ENCODE measurements at places on chromosomes 7 and 10.

- no peak for DNase-seq
Measured at GRCh38 chr7:7707246-7707645, 11.2 kb downstream of the RPA3 start.

GRCh38 chr10:120422457-120422856 is 34.6 kb upstream of the PLPP4 start:
- no peak for DNase-seq

DNA sequence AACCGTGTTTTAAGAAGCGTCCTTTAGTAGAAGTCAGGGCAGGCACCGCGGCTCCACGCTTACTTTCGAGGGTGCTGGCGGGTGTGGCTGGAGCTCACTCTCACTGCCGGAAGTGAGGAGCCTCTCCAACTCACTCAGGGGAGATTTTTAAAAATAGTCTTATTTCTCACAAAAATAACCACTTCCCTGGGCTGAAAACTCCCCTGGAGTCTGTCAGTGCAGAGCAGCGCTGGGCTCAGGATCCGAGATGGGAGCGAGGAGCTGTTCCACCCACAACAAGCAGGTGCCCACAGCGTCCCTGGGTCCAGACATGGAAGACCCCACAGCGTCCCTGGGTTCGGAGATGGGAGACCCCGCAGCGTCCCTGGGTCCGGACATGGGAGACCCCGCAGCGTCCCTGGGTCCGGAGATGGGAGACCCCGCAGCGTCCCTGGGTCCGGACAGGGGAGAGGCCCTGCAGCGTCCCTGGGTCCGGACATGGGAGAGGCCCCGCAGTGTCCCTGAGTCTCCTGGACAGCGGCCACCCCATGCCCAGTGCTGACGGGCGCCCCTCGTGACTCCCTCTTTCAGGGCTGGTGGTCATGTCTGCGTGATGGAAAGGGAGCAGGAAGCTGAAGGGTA is 51.2 kb downstream of the VIPR2 start:
- no peak for DNase-seq

- DNase-seq = no peak
Measured at GRCh38 chr7:2639181-2639681, 7.4 kb downstream of the TTYH3 start.

GRCh38 chr10:10056961-10057360 is 960.7 kb upstream of the CELF2 start:
- no peak for DNase-seq

- no peak for DNase-seq
Measured at GRCh38 chr10:45239642-45240041, 75.8 kb downstream of the OR13A1 start.

DNA sequence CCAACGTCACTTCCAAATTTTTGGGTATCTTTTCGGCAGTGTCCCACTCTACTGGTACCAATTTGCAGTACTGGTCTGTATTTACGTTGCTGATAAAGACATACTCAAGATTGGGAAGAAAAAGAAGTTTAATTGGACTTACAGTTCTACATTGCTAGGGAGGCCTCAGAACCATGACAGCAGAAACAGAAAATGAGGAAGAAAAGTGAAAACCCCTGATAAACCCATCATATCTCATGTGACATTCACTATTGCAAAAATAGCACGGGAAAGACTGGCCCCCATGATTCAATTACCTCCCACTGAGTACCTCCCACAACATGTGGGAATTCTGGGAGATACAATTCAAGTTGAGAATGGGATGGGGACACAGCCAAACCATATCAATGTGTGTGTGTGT is 364.0 kb upstream of the KCND2 start:
- no peak for DNase-seq

GRCh38 chr10:88390041-88390440 is 193.1 kb downstream of the RNLS start:
- DNase-seq = no peak

DNA sequence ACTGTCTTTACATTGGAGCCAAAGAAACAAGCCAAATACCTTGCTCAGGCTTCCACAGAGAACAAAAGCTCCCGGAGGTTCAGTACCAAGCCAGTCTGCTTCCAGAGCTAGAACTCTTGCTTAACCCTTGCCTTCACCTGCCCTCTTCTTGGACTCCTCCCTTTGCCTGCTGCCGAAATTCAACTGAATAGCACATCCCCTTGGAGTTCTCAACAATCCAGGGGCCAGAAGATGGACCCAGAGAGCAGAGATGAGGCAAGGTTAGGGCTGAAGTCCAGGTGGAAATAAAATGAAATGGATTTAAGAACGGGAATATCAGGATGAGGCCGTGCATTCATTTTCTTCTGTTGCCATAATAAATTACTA is 876 bp upstream of the PIK3AP1 start:
- DNase-seq = no peak

DNA sequence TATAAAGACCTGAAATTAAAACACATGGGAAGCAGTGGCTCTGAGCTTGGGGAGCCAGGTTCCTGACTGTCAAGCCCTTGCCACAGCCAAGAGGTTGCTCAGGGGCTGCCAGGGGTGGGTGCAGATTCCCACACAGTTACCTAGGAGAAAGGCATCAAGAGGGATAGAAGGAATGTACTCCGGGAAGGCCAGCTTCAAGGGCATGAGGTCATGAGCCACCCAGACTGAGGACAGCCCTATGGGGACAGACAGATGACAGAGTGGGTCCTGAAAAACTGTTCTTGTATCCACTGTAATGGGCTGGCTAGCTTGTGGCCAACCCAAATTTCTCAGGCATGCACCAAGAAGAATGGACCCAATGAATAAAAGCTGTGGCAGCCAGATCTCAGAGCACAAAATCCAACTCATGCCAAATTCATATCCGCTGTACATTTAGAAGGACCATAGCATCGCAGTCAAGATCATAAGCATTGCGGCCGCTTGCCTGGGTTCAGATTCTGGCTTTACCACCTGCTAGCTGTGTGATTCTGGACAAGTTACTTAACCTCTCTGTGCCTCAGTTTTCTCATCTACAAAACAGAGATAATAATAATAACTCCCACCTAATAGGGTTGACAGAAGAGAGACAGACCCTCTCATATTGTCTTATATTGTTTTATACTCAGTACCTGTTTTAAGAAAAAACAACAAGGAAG is 44.9 kb upstream of the KCNMA1 start:
- no peak for DNase-seq

- DNase-seq = no peak
Measured at GRCh38 chr7:129748356-129749109, 137.0 kb downstream of the NRF1 start.

GRCh38 chr7:18315241-18315640 is 180.3 kb upstream of the HDAC9 start:
- no peak for DNase-seq

DNA sequence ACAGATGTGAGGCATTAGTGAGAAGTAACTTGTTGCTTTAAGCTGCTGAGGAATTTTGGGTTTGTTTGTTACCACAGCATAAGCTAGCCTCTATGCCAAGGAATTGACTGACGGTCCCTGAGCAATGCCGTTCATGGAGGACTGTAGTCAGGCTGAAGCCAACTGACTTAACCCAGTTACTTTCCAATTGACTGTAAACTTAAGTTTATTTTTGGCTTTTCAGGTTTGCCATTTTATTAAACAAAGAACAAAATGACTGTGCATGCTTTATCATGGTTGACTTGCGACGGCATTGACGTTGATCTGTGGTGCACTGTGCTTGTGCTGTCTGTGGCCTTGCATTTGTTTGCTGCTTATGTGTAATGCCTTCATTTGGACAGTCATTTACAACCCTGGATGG is 53.5 kb downstream of the DNAJB9 start:
- DNase-seq = no peak

DNA sequence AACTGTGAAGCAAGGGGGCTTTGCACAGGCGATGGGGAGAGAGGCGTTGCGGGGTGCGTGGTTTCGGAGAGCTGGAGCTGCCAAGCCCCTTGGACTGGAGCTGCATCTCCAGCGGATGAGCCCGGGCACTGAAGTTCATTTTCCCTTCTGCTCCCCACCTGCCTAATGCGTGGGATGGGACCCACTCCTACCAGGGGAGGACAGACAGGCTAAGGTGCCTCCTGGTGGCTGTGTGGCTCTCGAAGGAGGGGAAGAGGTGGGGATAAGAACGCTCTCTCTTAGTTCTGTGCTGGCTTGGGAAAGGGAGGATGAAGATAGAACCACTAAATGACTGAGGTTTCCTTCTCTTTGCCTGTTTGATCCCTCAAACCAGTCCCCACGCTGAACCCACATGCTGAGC is 177.6 kb upstream of the PITRM1 start:
- no peak for DNase-seq

GRCh38 chr7:44977304-44977958 is 1.4 kb downstream of the MYO1G start:
- DNase-seq = peak; percentile 57

DNA sequence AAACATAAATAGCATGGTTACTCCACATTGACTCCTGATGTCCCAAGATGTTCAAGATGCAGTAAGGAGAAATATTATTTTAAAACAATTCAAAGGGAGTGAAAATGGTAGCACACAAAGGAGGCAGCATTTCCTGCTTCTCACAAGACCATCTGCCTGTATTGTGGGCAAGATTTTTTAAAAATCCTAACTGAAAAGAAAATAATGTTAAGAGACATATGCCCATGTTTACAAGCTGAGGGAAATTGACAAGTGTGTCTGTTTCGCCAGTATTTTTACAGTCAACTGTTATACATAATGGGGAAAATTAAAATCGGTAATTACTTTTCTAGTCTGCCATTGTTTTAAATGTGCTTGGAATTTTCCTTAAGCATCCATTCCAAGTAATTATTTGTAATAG is 646.2 kb upstream of the C7orf33 start:
- no peak for DNase-seq

DNA sequence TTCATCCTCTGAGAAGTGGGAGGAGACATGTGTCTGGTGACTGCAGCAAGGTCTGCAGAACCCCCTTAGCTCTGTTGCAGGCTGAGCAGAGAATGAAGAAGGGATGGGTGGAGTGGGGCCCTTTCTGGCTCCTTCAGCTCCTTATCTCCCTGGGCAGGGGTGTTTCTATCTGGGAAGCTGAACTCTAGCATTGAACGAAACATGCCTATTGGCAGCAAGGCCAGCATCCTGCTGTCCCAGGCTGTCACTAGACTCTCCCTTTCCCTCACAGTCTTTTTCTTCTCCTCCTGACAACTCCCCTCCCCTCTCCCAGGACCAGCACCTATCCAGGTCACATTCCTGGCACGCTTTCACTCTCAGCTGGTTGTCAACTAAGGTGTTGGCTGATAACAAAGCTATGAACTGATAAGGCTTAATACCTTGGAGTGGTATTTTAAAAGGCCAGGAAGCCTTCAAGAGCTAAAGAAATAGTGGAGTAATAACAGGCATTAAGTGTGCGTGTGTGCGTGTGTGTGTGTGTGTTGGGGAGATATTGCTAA is 128.8 kb upstream of the FZD8 start:
- no peak for DNase-seq

- no peak for DNase-seq
Measured at GRCh38 chr10:11793762-11794479, 29.2 kb upstream of the PROSER2 start.

DNA sequence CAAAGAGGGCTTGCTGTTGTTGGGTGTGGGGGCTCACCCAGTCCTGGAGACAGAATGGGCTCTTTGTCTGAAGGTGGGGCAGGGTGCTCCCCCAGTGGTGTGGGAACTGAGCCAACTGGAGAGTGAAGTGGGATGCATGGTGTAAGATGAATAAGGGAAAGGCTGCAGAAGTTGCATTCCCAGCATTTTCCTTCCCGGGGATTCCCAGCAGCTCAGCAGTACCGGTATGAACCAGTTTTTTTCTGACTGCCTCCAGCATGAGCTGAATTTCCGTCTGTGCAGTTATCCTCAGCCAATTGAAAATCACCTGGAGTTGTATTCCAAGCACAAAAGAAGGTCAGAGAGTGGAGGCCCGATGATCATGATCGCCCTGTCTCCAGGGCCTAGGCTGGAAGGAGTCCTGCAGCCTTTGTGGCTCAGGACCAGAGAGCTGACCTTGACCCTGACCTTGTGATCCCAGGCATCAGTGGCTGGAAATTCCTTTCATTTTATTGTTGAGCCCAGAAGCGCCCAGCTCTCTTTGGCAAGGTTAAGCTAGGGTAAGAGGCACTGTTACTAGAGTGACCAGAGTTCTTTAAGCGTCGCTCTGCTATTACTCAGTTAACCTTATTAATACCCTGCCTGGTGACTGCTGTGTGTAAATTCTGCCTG is 33.4 kb downstream of the OGDH start:
- DNase-seq = no peak

DNA sequence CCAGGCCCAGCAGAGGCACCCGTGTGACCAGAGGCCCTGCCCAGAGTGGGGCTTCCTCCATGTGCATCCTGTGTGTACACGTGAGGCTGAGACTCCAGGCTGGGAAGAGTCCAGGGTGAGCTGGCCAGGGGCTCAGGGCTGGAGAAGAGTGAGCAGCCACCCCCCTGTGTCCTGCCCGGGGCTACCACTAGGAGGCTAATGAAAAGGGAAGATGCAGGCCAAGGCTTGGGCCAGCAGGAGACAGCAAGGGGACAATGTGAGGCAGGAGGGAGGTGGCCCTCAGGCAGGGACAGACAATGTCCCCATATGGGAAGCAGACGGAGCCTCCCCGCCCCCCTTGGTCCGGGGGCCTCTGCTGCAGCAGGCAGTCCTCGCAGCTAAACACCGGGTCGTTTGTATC is 102.0 kb downstream of the HIF1AN start:
- no peak for DNase-seq

DNA sequence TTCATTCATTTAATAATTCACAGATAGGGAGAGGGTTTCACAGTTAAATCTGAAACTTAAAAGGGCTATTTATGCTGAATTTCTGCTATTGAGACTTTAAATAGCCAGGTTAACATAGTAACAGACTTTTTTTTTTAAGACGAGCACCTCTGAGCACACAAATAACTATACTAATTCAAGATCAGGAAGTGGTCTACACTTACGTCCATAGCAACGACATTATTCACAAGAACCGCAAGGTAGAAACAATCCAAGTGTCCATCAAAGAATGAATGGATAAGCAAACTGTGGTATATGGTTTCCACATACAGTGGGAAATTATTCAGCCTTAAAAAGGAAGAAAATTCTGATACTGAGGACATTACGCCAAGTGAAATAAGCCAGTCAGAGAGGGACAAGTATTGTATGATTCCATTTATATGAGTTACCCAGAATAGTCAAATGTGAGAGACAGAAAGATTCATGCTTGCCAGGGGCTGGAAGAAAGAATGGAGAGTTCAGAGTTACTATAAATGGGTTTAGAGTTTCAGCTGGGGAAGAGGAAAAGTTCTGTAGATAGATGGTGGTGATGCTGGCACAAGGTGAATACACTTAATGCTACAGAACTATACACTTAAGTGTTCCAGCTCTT is 140.3 kb upstream of the LAMB4 start:
- no peak for DNase-seq

- DNase-seq = no peak
Measured at GRCh38 chr7:153430931-153431330, 621.3 kb upstream of the DPP6 start.

GRCh38 chr10:77111611-77112550 is 525.7 kb downstream of the KCNMA1 start:
- no peak for DNase-seq

DNA sequence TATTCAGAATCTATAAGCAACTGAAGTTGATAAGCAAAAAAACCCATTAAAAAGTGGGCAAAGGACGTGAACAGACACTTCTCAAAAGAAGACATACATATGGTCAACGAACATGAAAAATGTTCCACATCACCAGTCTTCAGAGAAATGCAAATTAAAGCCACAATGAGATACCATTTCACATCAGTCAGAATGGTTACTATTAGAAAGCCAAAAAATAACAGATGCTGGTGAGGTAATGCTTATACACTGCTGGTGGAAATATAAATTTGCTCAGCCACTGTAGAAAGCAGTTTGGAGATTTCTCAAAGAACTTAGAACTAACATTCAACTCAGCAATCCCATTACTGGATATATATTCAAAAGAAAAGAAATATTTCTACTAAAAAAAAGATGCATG is 332.8 kb upstream of the PLXDC2 start:
- no peak for DNase-seq

- DNase-seq = no peak
Measured at GRCh38 chr7:75835688-75836285, 22.2 kb upstream of the CCL24 start.

Data from activated T-helper 1 cell treated with anti-CD3 and anti-CD28 coated beads, Interleukin-2, amount 50 U/mL, for 16 hours (primary cell).